HuH-7 (cell line): ENCODE measurements at places on chromosomes 16 and 17.

- DNase-seq = peak; percentile 64
These were observed 75.2 kb downstream of the KATNIP start for GRCh38 chr16:27625050-27625697.

GRCh38 chr17:30594223-30594952, 117.2 kb downstream of the GOSR1 start:
- DNase-seq = no peak

GRCh38 chr17:52451294-52451861, 292.9 kb upstream of the CA10 start:
- DNase-seq = no peak

DNA sequence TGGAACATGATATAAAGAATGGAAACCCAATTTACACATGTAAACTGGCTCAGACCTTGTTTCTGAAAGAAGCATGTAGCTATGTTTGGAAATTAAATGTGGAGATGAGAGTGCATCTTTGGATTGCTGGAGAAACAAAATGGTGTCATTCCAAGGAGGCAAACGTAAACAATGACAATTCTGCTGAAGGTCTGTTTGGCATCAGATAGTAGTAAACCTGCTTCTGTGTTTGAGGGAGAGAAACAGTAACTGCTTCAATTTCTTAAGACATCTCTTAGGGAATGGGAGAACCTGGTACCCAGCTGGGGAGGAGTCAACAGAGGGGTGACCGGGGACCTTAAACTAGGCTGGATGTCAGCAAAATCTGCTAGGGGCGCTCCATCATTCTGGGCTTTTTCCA, 23.5 kb downstream of the GPRC5B start:
- DNase-seq = no peak

DNA sequence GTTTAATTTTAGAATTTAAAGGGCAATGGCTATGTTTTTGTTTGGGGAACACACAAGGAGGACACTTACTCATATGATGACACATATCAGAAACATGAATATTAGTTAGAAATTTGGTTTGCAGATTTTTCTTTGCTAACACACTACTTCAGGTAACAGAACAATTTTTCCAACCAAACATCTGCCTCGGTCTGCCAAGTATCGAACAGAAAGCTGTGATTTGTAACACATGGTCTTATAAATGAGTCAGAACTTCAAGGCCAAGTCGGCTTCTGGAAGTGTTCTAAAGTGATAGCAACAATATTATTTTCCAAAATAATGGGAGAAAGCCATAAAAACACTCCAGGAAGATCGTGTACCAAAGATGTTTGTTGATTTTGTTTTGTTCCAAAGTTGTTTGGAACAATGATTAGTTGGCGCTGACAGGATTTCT, 75.9 kb upstream of the PMFBP1 start:
- DNase-seq = no peak

GRCh38 chr16:19861811-19862327, 22.8 kb downstream of the GPRC5B start:
- DNase-seq = no peak

DNA sequence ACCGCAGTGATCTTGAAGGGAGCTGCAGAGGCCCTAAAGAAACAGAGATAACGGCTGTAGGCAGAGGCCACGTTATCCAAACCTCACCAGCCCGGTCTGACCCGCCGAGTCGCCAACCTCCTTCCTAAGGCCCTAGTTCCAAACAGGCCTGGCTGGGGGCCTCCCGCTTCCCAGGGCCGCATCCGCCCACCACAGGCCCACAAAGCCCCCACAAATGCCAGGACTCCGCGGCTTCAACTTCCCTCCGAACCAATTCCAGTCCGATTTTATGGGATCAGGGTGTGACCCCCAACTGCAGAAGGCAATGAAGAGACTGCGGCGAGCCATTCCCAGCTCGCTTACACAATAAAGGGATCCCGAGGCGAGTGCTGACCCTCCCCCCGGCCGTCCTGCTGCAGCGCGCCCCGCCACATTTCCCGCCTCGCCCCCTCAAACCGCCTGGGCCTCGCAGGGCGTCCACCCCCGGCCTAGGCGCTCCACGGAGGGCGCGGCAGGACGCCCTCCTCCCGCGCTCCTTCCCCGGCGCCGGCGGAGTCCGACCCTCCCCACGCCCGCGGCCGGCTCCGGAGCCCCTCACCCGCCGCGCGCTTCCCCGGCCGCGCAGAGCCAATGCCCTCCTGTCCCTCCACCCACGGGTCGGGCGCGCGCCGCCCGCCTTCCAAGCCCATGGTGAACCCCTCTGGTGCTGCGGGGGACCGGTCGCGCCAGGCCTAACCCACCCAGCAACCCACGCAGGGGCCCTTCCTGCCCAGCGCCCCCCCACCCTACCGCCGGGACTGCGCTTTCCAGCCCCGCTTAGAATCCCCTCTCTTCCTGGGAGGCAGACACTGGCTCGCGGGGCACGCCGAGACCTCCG, 926 bp downstream of the MYH10 start:
- peak; percentile 17 for DNase-seq

DNA sequence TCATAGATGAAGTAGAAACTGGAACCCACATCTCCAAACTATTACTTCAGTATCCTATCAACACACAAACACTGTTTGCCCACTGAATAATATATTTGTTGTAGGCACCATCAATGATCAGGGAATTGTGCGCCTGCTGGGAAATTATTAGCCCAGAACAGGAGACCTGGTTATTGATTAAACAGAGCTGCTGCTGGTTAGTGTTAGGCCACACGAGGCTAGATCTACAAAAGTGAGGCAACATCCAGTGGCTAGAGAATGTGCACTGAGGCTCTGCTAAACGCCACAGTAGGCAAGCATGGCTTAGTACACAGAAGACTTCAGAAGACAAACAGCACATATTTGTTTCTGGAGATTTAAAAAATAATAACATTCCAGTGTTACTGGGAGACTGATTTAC, 11.0 kb downstream of the ABHD15 start:
- DNase-seq = peak; percentile 76

- DNase-seq = no peak
These were observed 196.8 kb downstream of the TOX3 start for GRCh38 chr16:52350031-52350642.

GRCh38 chr17:71985111-71986039, 135.4 kb upstream of the SOX9 start:
- DNase-seq = no peak

DNA sequence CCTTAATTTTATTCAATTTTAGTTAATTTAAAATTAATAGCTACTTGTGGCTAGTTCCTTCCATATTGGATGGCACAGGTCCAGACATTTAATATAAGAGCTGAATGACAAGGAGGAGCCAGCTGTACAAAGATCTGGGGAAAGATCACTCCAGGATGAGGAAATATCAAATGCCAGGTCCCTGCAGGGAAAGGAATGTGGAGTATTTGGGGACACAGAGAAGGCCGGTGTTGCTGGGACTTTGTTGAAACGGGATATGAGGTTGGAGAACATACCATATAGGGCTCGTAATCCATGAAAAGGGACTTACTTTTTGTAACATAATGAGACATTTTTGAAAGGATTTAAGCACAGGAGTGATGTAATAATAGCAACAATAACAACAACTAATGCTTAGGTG, 426.8 kb downstream of the HS3ST4 start:
- DNase-seq = no peak

- DNase-seq = no peak
These were observed 23.1 kb upstream of the DHRS13 start for GRCh38 chr17:28925912-28926365.

DNA sequence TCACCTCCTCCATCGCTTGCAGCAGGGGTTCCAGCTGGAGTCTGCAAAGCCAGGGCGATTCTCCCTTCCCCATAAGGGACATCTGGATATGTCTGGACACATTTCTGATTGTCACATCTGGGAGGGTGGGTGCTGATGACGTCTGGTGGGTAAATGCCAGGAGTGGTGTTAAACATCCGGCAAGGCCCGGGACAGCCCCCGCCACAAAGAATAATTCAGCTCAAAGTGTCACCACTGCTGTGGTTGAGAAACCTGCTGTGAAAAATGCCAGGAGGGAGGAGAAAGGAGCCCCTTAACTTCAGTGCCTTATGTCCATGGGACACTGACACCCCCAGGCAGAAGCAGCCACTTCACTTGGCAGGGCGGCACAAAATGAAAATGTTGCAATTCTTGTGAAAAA, 179.4 kb upstream of the SDK2 start:
- DNase-seq = no peak

DNA sequence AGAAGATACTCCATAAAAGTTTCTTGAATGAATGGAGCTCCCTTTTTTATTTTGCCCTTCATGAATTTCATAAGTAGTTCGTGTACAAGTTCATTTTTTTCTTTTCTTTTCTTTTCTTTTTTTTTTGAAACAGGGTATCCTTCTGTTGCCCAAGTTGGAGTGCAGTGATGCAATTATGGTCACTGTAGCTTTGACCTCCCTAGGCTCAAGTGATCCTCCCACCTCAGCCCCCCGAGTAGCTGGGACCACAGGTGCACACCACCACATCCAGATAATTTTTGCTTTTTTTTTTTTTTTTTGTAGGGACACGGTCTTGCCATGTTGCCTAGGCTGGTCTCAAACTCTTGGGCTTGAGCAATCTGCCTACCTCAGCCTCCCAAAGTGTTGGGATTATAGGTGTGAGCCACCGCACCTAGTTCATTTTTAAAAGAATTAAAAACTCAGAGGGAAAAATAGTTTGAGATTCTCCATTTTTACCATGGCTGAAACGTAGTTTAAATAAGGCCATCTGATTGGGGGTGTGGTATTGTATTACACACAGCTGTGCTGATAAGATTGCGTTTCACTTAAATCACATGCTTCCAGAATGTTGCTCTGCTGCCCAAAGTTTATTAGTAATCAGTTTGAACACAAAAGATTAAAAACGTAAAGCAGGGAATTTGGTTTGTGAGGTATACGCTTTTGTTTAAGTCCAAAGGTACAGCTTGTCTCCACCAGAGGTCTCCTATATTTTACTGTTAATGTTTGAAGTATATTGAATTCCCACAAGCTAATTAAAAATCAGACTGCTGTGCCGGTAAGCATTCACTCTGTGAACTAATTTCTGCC, 154.1 kb downstream of the SOCS1 start:
- no peak for DNase-seq

DNA sequence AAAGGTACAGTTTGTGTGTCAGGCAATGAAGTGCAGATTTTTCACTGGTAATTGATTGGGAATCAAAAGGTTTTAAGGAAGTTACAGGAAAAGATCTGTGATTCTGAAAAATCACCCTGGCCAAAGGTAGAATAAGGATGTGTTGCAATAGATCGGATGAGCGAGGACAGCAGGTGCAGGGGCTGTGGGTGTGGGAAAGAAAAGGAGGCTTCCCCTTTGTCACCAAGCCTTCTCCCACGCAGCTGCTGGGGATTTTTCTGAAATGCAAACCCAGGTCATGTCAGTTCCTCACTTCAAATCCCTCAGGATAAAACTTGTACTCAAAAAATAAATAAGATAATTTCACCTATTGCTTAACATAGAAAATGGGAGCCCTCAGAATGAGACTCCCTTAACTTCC, 47.9 kb upstream of the ARHGAP17 start:
- DNase-seq = no peak

DNA sequence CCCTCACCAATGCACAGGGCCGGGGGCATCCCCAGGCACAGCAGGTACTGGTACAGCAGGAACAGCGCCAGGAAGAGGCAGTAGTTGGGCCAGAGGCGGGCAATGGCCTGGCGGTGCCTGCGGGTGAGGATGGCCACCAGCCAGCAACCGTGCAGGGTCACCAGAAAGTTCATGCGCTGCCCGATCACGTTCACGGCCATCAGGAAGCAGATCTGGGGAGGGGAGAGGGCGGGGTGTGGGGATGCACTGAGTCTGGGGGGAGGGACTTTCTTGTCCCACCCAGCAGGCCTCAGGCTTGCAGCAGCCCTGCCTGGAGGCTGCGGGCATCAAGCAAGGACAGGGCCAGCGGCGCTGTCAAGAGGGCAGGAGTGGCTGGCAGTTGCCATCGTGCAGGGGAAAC, 25.4 kb downstream of the CTU2 start:
- peak; percentile 91 for DNase-seq

DNA sequence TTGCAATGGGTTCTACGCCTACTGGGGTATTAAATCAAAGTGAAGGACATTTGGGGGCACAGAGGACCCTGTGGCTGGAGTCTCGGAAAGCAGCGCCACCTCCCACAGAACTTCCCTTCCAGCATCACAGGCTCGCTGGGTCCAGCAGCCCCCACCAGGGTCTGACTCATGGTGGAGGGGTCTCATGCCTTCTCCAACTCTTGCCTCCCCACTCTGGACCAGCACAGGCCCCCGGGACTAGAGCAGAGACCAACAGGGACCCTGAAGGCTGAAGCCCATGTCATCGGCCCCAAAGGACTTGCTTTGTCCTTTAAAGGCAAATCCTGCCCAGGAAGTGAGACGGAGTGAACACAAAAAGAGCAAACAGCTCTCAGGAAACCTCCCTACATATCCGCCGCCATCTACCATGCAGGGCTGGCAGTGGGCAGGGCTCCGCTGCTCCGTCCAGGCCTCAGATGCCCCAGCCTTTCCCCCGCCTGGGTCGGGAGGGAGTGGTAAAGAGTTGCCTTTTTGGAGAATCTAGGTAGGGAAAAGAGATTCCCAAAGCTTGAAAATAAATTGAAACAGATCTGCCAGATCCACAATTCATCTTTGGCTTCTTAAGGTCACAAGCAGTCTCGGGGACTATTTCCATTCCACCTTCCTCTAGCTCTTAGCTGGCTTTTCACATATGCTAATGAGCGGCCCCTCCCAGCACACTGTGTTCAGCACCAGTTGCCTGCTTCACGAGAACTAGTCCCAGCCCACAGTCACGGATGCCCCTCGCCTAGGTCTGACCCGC, 2.1 kb upstream of the GPRC5C start:
- no peak for DNase-seq

DNA sequence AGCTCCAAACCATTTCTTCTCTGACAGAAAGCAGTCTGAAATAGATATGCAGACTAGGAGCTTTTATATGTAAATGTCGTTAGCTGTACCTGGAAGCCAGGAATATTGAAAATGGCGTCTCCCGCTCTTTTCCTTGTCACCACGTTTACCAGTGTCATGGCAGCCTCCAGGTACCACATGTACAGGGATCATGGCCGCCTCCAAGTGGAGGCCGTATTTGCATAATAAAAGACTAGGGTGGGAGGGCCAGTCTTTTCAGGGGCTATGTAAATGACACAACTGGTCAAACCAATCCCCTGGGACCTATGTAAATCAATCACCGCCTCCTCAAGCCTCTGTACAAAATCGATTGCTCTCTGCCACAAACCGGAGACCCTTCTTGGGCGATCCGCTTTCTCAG, 54.3 kb downstream of the MYOCD start:
- DNase-seq = no peak

DNA sequence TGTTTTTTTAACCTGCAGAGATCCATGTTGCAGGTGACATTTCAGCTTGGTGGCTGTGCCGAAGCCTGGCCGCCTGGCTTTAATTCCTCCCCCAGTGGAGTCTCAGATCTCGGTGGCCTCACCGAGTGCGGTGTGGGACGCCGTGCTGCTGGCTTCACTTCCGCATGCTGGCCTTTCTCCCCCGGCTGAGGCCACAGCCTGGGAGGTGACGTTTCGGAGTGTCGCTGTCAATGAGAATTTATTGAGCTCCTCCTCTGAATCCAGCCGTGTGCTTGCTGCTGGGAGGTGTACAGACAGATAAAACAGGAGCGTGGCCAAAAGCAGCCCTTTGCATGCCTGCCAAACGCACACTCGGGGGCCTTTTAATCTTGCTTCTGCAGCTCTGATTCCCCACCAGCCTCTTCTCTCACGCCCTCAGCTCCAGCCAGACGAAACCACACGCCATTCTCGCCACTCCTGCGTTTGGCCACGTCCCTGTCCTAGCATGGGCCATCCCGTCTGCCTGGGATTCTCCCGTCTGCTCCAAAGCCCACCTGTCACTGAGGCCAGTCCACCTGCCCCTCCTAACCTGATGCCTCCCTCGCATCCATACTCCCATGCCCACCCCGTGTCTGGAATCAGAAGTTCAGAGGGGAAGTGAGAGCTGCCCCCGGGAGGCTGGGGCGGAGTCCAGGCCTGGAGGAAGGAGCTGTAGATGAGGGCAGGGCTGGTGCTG, 3.6 kb downstream of the GSE1 start:
- no peak for DNase-seq
